SJCRH30 (cell line): ENCODE measurements at places on chromosomes 4 and X. TPM values are rescaled to one million over a fixed set of nuclear protein-coding genes. Genes with fewer than 3 reads are reported as not detected.

DNA sequence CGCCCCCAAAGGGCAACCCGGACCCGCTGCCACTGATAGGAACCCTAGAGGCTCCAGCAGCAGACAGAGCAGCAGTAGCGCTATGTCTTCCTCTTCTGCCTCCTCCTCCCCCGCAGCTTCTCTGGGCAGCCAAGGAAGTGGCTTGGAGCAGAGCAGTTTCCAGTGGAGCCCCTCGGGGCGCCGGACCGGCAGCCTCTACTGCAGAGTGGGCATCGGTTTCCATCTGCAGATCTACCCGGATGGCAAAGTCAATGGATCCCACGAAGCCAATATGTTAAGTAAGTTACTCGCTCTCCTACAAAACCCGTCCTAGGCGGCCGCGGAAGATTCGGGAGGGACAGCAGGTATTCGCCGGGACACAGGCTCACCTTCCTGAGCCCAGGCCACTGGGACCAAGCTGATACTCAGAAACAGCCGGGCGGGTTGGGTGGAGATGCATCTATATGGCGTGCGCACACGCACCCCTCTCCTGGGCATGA is 477 bp downstream of the FGF5 start:
- peak overlapping the region; percentile 62 for H3K4me3 ChIP-seq
- no peak overlapping the region for H3K27ac ChIP-seq
- DNase-seq = peak; percentile 18
- no peaks in the 10 kb centered on the region for H3K36me3 ChIP-seq

DNA sequence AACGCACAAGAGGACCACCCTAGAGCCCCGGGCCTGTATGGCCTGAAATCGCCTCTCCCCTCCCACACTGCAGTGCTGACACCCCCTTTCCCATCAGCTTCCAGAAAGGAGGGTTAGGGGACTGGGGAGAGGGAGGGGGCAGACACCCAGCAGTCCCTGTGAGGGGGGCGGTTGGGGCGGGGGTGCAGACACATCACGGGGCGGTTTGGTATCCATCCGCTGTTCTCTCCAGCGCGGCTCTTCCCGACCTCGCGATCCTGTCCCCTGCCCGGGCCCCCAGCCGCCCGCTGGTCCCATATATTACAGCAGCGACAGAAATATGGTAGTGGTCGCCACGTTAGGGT is 404 bp upstream of the GPRASP2 start:
- peak overlapping the region; percentile 60 for H3K4me3 ChIP-seq
- no peak for DNase-seq
- no peaks in the 10 kb centered on the region for H3K36me3 ChIP-seq
- H3K27me3 ChIP-seq = no peaks in the 10 kb centered on the region
- H3K27ac ChIP-seq = no peak overlapping the region

GRCh38 chr4:24589448-24589847 is 5.1 kb upstream of the DHX15 start:
- H3K4me1 ChIP-seq = peaks cover 7% of the 10 kb centered on the region
- H3K4me3 ChIP-seq = no peak overlapping the region
- H3K27ac ChIP-seq = no peak overlapping the region
- H3K36me3 ChIP-seq = no peaks in the 10 kb centered on the region

CT45A1 gene
- not detected in 2 replicates for total RNA-seq

MGARP gene
- total RNA-seq = 22.3 and 27.2 TPM in 2 replicates

DNA sequence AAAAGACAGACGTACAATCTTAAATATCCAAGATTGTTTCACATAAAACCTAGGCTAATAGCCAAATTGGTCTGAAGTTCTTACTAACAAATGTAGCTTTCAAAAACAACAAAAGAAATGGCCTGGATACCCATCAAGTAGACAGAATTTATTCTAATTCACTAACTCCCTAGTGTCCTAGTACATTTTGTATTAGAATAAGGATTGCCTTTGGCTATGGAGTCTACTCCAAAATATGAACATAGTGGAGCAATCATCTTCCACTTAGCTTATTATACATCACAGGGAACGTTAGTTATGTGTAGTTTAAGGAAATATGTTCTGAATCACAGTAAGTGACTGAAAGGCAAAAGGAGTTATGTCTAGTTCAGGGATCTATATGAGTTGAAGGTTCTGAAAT is 81.7 kb downstream of the MAPK10 start:
- H3K36me3 ChIP-seq = no peaks in the 10 kb centered on the region
- H3K4me3 ChIP-seq = no peak overlapping the region
- no peak overlapping the region for H3K27ac ChIP-seq
- DNase-seq = no peak
- H3K27me3 ChIP-seq = no peaks in the 10 kb centered on the region

DNA sequence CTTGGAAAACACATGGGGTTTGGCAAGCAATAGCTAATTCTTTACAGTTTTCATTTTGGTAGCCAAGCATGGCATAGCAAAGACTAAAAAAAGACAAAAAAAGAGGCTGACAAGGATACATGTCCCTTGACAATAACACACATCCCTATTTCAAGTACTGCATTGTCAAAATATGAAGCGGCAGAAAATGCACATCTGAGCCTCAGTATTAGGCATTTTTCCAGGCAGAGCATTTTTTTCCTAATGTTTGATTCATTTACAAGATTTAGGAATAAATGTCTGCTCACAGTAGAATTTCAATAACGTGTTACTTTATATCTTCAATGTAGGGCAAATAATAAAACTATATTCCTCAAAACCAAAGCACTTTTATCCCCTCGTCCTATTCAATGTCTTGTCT is 216.3 kb upstream of the PCDH18 start:
- no peak overlapping the region for H3K4me3 ChIP-seq
- no peak for DNase-seq
- H3K27ac ChIP-seq = no peak overlapping the region
- no peaks in the 10 kb centered on the region for H3K36me3 ChIP-seq

DNA sequence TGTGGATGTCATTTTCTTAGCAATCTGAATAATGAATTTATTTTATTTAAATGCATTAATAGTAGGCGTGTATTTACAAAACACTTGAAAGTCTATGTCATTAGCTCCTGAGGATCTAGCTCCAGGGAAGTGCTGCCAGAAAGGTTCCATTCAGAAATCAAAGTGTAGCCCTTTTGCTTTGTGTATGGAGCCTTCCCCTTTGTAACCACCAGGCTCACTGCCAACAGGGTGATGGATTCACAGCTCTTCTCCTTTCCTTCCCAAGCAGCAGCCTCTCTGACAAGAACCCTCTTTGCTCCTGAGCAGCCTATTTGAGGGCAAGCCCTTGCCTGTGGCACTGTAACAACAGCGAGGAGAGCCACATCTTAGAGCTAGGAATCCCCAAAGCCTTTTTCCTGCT is 286.0 kb upstream of the RASGEF1B start:
- no peak overlapping the region for H3K27ac ChIP-seq
- no peak overlapping the region for H3K4me3 ChIP-seq
- no peaks in the 10 kb centered on the region for H3K4me1 ChIP-seq
- no peak for DNase-seq
- H3K36me3 ChIP-seq = no peaks in the 10 kb centered on the region

DNA sequence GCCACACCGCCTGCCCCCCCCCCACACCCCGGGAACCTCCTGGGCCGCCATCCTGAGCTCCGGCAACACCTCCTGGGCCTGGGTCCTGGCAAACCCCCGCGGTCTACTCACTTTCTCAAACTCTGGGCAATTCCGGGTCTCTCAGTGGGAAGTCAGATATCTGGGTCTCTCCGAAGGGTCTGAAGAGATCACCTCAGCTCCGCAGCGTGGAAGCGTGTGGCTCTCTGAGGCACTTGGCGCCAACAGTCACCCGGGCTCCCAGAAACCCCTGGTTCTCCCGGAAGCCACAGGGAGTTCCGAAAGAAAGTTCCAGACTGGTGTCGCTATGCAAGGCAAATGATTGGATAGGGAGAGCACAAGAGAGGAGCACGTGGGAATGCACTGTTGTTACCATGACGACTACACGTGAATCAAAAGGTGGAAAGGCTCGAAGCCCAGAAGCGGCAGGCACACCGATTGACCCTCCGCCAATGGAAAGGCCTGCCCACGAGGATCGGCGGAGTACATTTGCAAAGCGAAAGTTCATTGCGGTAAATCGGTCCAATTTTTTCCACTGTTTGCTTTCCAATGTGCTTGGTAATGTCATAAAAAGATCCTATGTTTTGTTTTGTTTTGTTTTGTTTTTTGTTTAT is at the start of gene PNMA6E:
Gene PNMA6E, minus strand, starts transcription at position 218 of the 632 bp plus-strand sequence. CDS start 2,501 bp downstream, outside the sequence.
- no peak within 1 kb of the TSS for H3K27ac ChIP-seq
- no peak for DNase-seq
- no peaks in the 10 kb centered on the region for H3K4me1 ChIP-seq
- H3K27me3 ChIP-seq = no peaks in the 10 kb centered on the region
- no peak within 1 kb of the TSS for H3K4me3 ChIP-seq
- no peaks in the 10 kb centered on the region for H3K36me3 ChIP-seq

SPP1 gene
- total RNA-seq = 0.38 and 0.87 TPM in 2 replicates

GRCh38 chrX:103338663-103339062 is 8.6 kb downstream of the TCEAL7 start:
- H3K27ac ChIP-seq = no peak overlapping the region
- no peak for DNase-seq
- H3K36me3 ChIP-seq = no peaks in the 10 kb centered on the region

GRCh38 chr4:77188498-77189220 is 31.7 kb downstream of the CCNG2 start:
- no peak overlapping the region for H3K27ac ChIP-seq
- DNase-seq = peak; percentile 62
- no peaks in the 10 kb centered on the region for H3K27me3 ChIP-seq
- H3K4me3 ChIP-seq = no peak overlapping the region
- no peaks in the 10 kb centered on the region for H3K36me3 ChIP-seq

DNA sequence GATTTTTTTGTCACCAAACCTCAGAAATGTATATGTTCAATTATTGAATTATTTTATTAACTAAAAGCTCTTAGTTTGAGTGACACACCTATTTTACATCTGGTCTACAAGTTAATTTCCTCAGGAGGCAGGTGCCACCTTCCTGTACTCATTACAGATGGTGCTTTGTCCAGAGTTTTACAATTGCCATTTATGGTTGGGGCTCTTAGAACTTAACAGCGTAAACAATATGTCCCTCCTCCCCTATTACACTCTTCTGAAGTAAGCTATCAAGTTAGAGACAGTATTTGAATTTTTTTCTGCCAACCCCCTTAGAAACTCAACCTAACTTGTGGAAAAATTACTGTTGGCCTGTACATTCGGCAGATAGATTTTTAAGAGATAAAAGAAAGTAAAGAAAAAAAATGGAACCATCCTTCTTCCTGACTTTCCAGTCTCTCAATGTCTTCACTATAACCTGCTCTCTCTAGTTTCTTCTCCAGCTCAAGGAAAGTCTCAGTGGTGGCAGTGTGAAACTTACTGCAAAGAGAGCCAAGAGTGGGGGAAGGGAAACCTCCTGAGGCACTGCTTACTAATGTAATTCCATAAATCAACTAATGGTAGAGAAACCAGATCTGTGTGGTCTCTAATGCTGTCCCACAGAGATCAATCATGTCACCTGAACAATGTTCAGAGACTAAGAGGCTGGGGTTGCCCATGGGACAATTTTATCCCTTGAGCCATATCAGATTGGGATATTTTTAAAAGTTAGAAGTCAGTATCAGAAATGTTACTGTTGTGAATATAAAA is 7.8 kb downstream of the CXXC4 start:
- H3K27ac ChIP-seq = no peak overlapping the region
- H3K4me3 ChIP-seq = no peak overlapping the region
- no peaks in the 10 kb centered on the region for H3K27me3 ChIP-seq

- no peak overlapping the region for H3K27ac ChIP-seq
- no peaks in the 10 kb centered on the region for H3K4me1 ChIP-seq
- H3K27me3 ChIP-seq = no peaks in the 10 kb centered on the region
- H3K36me3 ChIP-seq = no peaks in the 10 kb centered on the region
- DNase-seq = no peak
Measured at GRCh38 chrX:122439831-122440230, 744.2 kb upstream of the GRIA3 start.

GLOD5 gene
- total RNA-seq = not detected in 2 replicates

TMEM154 gene
- total RNA-seq = 0.08 and 0.33 TPM in 2 replicates

MAGEA12 gene
- 0.66 and 1.6 TPM in 2 replicates for total RNA-seq

DNA sequence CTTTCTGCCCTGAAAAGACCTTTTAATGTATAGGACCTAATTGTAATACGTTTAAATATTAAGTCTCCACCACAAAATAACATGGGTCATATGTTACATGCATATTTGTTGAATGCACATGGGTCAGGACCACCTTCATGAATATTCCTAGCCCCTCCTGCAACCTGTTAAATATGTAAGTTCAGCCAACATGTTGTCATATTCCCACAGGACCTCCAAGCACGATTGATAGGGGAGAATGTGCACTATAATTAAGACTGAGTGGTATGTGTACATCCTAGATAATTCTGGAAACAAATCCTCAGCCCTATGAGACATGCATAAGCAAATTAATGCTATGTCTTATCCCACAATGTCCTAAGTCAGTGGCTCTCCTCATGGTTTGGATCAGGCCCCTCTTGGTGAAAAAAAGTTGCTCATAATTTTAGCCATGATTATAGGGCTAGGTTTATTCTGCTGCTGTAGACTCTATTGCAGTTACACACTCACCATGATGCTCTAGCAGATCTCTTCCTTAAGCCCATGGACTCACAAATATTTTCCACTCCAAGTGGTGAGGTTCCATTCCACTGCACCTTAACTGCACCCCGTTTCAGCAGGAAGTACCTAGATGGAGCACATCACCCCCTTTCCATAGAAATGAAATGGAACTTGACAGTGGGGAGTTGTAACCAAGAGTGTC is 10.2 kb downstream of the TIGD2 start:
- H3K4me1 ChIP-seq = peaks cover 22% of the 10 kb centered on the region
- no peak for DNase-seq
- H3K27ac ChIP-seq = peak overlapping the region; percentile 40
- no peaks in the 10 kb centered on the region for H3K27me3 ChIP-seq
- H3K4me3 ChIP-seq = no peak overlapping the region

CLNK gene
- total RNA-seq = not detected in 2 replicates

- H3K4me3 ChIP-seq = no peak overlapping the region
- DNase-seq = peak; percentile 46
- no peaks in the 10 kb centered on the region for H3K27me3 ChIP-seq
- peaks cover 33% of the 10 kb centered on the region for H3K4me1 ChIP-seq
Measured at GRCh38 chr4:73446336-73446938, 10.4 kb downstream of the AFP start.

DNA sequence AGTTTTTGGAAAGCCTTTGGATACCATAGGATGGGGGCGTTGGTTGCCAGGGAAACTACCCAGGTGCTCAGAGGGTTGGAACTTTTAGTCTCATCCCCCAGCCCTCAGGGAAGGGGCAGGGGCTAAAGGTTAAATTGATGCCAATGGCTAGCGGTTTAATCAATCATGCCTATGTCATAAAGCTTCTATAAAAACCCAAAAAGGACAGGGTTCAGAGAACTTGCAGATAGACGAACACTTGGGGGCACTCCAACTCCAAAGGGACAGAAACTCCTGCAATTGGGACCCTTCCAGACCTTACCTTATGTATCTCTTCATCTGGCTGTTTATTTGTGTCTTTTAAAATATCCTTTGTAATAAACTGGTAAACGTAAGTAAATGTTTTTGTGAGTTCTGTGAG is 30.0 kb upstream of the GPR173 start:
- H3K36me3 ChIP-seq = no peaks in the 10 kb centered on the region
- no peak overlapping the region for H3K4me3 ChIP-seq
- no peak for DNase-seq
- no peaks in the 10 kb centered on the region for H3K27me3 ChIP-seq
- no peaks in the 10 kb centered on the region for H3K4me1 ChIP-seq
